ENCODE measurements at places on chromosomes 12 and 14. TPM values are rescaled to one million over a fixed set of nuclear protein-coding genes. Genes with fewer than 3 reads are reported as not detected.

KERA gene
- not detected for total RNA-seq

CFAP73 gene
- total RNA-seq, result 0.28 TPM

SLC38A2 gene
- total RNA-seq, result 267 TPM

CDCA3 gene
- total RNA-seq, result 96.5 TPM

TRPV4 gene
- total RNA-seq, result not detected

GALNT16 gene
- total RNA-seq, result not detected

PLEKHG7 gene
- 0.05 TPM for total RNA-seq

INSM2 gene
- total RNA-seq, result not detected

PPP4R3A gene
- total RNA-seq, result 123 TPM

AP1G2 gene
- total RNA-seq, result 275 TPM

PTHLH gene
- not detected for total RNA-seq

GPR84 gene
- total RNA-seq, result 0.25 TPM

MANSC1 gene
- total RNA-seq, result 0.15 TPM

KRT82 gene
- total RNA-seq, result not detected

TAS2R43 gene
- 0.63 TPM for total RNA-seq

SERPINA9 gene
- total RNA-seq, result not detected
